ENCODE measurements at places on chromosomes 11 and 22. TPM values are rescaled to one million over a fixed set of nuclear protein-coding genes. Genes with fewer than 3 reads are reported as not detected.

The POLD4 gene
- 40.3 TPM for total RNA-seq

The APOL1 gene
- 17.6 TPM for total RNA-seq

The MGAT3 gene
- 6.3 TPM for total RNA-seq

The SEPTIN3 gene
- 0.22 TPM for total RNA-seq

The TMEM109 gene
- 97.0 TPM for total RNA-seq

The OR52E8 gene
- total RNA-seq: not detected

The POU2AF1 gene
- 0.62 TPM for total RNA-seq

The ELFN2 gene
- total RNA-seq: 0.05 TPM

The PLAAT5 gene
- total RNA-seq: 1.5 TPM

The MAPK8IP2 gene
- total RNA-seq: 0.57 TPM

The ASPHD2 gene
- total RNA-seq: 0.12 TPM

The CARD18 gene
- 0.72 TPM for total RNA-seq

The SLC25A45 gene
- total RNA-seq: 4.6 TPM

The FOSL1 gene
- 0.32 TPM for total RNA-seq

The TRPM5 gene
- total RNA-seq: not detected

The CTSF gene
- 64.5 TPM for total RNA-seq

The MPZL2 gene
- 11.8 TPM for total RNA-seq

The OR5AK2 gene
- total RNA-seq: not detected

The LUZP2 gene
- total RNA-seq: not detected

The FOLR2 gene
- 21.9 TPM for total RNA-seq

The MPPED2 gene
- total RNA-seq: 12.3 TPM

The RAB6A gene
- total RNA-seq: 96.3 TPM

The SLC7A4 gene
- 0.30 TPM for total RNA-seq

The NCF4 gene
- 6.8 TPM for total RNA-seq

The SLC35E4 gene
- 3.1 TPM for total RNA-seq

The CDC42BPG gene
- total RNA-seq: 0.40 TPM

The OR4C11 gene
- not detected for total RNA-seq

The FAM227A gene
- 0.20 TPM for total RNA-seq

The CD3D gene
- 1.6 TPM for total RNA-seq

The CLCF1 gene
- 0.89 TPM for total RNA-seq

The SCGB2A2 gene
- total RNA-seq: not detected

The FGF4 gene
- not detected for total RNA-seq

The OMP gene
- total RNA-seq: not detected

The SLCO2B1 gene
- total RNA-seq: 30.1 TPM

The OR52N4 gene
- total RNA-seq: not detected

The MN1 gene
- total RNA-seq: 5.3 TPM

The USP2 gene
- 173 TPM for total RNA-seq

The TMEM45B gene
- total RNA-seq: 0.10 TPM

The TEAD1 gene
- 127 TPM for total RNA-seq

The TXNRD2 gene
- total RNA-seq: 42.4 TPM

The KRTAP5-4 gene
- total RNA-seq: not detected

The CASP12 gene
- not detected for total RNA-seq

The TREH gene
- not detected for total RNA-seq

The DEUP1 gene
- total RNA-seq: not detected
